ENCODE measurements at places on chromosomes 2 and 18.
A peak's percentile ranks its signal among the peaks of the same experiment; 100 is the strongest.

GRCh38 chr2:240932001-240932723 is 26.0 kb downstream of the CROCC2 start:
- DNase-seq = no peak

GRCh38 chr2:226733189-226733858 is 66.3 kb downstream of the IRS1 start:
- DNase-seq = no peak

DNA sequence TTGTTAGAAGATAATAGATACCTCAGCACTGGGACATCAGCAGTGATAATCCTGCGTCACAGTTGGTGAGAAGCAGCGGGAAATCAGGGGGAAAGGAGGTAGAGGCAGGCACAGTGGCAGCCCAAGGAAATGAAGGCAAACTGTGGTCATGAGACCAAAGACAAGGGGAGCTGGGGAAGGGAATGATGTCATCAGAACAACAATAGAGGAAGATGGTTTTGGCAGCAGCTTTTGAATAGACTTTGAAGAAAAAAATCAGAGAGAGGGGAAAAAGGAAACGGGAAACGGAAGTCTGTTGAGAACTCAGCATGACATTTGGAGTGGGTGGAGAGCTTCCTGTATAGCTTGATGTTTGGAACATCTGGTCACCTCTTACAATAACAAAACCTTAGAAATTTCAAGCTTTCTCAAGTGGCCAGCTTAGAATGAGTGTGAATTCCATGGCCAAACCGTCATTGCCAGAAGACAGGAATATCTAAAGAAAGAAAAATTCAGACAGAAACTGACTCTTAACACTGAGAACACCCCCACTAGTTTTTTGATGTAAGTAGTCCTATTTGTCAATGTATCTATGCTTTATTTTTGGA is 18.4 kb upstream of the YES1 start:
- DNase-seq = peak; percentile 62

GRCh38 chr2:72919414-72920317 is 2.3 kb downstream of the EMX1 start:
- DNase-seq = no peak

GRCh38 chr2:35787302-35788031 is 568.1 kb upstream of the CRIM1 start:
- DNase-seq = no peak

DNA sequence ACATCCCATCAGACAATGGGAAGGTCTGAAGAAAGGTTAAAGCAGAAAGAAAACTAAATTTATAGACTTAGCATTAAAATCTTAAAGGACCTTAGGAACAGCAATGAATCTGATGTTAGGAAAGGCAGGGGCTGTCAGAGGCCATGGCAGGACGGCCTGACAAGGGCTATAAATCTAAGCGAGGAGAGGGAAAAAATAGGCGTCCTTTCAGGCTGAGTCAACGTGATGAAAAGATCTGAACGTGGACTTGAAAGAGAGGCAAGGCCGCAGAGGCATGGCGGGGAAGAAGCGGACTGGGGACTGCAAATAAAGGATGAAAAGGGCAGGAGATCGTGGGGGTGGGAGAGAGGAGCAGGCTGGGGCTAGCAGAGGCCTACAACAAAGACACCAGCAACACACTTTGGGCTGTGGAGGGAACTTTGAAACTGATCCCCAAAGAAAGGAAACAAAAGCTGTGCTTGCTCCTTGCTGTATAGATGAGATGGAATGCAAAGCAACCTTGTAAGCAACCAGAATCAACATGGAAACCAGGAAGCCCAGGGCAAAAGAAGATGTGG is 145.6 kb downstream of the NRP2 start:
- no peak for DNase-seq

DNA sequence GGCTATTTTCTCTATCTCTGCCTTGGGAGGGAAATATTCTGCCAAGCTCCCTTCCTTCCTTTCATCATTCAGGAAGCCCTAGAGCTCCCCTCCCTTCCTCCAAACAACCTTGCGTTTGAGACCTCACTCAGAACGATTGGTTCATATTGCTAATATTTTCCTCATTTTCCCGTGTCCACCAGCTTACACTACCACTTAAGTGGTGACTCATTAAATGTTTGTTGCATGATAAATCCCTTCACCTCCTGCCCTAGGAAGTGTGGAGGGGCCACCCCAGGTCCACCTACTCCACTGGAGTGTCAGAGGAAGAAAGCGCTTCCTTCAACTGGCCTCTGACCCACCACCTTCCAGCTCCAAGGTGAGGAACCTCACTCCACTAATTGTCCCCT is 2.3 kb upstream of the LPIN2 start:
- DNase-seq = no peak

DNA sequence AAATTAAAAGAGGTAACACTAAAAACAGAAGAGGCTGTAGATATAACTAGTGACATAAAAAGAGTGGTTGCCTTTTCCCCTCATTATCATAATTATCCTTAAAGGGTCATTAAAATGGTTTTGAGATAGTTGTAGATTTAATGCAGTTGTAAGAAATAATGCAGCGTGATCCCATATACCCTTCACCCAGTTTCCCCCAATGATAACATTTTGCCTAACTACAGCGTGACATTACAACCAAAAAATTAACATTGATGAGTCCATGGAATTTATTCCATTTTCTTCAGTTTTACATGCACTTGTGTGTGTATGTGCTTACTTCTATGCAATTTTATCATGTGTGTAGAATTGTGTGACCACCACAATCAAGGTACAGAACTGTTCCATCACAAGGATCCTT is 13.2 kb upstream of the RMND5A start:
- no peak for DNase-seq

- DNase-seq = no peak
Observed at GRCh38 chr2:181984814-181985631, 630 bp upstream of the PPP1R1C start.
